ENCODE measurements at places on chromosomes 5 and 9. TPM values are rescaled to one million over a fixed set of nuclear protein-coding genes. Genes with fewer than 3 reads are reported as not detected.
A peak's percentile ranks its signal among the peaks of the same experiment; 100 is the strongest.

GRCh38 chr5:1343931-1344901, 683 bp downstream of the CLPTM1L start:
- H3K36me3 ChIP-seq: peaks cover 32% of the 10 kb centered on the region
- H3K27ac ChIP-seq: peak overlapping the region; percentile 24
- peaks cover 16% of the 10 kb centered on the region for H3K4me1 ChIP-seq

- H3K4me3 ChIP-seq: peak overlapping the region; percentile 51
- H3K4me1 ChIP-seq: peaks cover 6% of the 10 kb centered on the region
- H3K27ac ChIP-seq: no peak overlapping the region
- no peaks in the 10 kb centered on the region for H3K27me3 ChIP-seq
- H3K36me3 ChIP-seq: no peaks in the 10 kb centered on the region
Measured at GRCh38 chr5:181164076-181164952, 16.9 kb downstream of the OR2V2 start.

GRCh38 chr5:179914032-179914755, 6.5 kb upstream of the TBC1D9B start:
- no peak overlapping the region for H3K4me3 ChIP-seq
- DNase-seq: peak; percentile 94
- H3K27ac ChIP-seq: no peak overlapping the region
- no peaks in the 10 kb centered on the region for H3K36me3 ChIP-seq
- peaks cover 9% of the 10 kb centered on the region for H3K4me1 ChIP-seq
- peaks cover 4% of the 10 kb centered on the region for H3K27me3 ChIP-seq

Gene FAM170A
- total RNA-seq: not detected

Gene PCDHB15
- 1.1 TPM for total RNA-seq

Gene TAF11L10
- total RNA-seq: not detected

DNA sequence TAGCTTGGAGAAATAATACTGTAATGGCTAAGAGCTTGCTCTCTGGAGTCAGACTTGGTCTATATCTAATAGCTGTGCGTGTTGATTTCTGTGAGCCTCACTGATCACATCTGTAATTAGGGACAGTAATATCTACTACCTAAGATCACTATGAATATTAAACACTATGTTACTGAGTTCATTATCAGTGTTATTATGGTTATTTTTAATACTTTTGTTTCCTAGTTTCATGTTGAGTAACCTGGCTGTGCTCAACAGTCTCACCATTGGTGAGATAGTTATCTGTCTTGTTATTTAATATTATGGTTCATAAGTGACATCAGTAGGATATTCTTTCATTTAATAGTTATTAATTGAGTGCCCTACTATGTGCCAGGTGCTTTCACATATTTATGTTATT, 22.4 kb upstream of the CAVIN4 start:
- no peak for DNase-seq
- H3K4me3 ChIP-seq: no peak overlapping the region
- no peaks in the 10 kb centered on the region for H3K36me3 ChIP-seq
- H3K27me3 ChIP-seq: no peaks in the 10 kb centered on the region
- H3K27ac ChIP-seq: no peak overlapping the region

All from osteoblast (primary cell).